ENCODE measurements at places on chromosomes 1 and 21.

DNA sequence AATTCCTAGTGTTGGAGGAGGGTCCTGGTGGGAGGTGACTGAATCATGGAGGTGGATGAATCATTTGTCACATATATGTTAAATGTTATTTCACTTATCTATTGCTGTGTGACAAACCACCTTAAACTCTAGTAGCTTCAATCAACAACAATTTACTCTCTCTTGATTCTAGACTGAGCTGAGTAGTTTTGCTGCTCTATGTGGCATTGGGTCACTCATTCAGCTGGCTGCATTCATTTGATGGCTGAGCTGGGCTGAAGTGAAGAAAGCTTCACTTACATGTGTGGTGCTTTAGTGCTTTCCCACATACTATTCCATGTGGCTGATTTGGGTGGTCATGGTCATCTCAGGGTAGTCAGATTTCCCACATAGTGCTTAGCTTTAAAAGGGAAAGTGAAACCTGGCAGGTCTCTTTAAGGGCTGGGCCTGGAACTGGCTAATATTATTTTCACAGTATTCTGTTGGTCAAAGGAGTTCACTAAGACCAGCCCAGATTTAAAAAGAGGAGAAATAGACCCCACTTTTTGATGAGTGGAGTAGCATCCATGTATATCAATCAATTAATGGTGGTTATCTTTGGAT, 10.5 kb downstream of the DNAH14 start:
- no peak for DNase-seq

- DNase-seq: no peak
Observed at GRCh38 chr1:21284206-21285054, 5.8 kb downstream of the ECE1 start.

DNA sequence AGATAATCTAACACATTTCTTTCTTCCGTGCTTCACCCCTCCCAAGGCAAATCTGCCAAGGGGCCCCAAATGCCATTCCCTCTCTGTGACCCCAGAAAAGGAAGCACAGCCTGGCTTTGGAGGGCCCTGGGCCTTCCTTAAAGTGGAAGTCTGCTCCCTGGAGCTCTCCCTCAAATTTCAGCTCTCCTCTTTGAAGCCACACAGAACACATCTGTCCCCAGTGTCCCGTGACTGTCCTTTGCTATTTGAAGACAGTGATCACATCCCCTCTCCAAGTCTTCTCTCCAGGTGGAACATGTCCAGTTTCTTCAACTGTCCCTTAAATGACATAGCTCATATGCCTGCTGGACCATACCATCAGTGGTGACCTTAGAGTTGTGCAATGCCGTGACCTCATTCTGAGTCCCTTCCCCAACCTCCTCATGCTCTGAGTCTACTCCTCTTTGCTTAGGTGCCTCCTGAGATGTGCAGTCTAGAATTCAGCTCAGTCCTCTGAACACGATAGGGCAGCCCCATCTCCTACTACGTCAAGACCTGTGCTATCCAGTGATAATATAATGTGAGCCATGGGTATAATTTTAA, 18.4 kb upstream of the FOXO6 start:
- no peak for DNase-seq

GRCh38 chr1:172540635-172541034, 7.7 kb downstream of the SUCO start:
- DNase-seq: no peak

DNA sequence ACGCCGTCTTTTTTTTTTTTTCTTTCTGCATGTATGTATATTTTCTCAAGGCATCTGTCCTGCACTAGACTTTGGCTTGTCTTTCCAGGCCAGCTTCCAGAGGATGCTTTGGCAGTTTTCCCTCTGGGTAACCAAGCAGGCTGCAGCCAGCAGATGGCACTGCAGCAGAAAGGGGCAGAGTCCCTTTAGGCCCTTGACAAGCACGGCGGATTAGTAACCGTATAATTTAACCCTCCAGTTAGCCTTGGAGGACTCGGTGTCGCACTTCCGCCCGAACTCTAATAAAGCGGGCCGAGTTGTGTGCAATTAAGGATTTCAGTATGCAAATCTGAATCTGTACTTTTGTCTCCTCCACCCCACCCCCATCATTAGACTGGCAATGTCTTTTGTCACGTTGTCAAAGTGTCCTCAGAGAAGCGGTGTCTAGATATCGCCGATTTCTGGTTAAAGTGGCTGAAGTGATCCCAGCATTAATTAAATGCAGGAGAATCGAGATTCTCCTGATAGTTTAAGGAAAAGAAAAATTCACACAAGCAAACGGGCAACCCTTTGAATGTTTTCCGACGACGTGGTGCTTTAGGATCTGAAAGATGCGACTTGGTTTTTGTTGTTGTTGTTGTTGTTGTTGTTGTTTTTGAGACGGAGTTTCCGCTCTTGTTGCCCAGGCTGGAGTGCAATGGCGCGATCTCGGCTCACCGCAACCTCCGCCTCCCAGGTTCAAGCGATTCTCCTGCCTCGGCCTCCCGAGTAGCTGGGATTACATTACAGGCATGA, 1.1 kb upstream of the TMEM167B start:
- DNase-seq: no peak

GRCh38 chr1:202834771-202835547, 24.2 kb downstream of the PCAT6 start:
- no peak for DNase-seq

DNA sequence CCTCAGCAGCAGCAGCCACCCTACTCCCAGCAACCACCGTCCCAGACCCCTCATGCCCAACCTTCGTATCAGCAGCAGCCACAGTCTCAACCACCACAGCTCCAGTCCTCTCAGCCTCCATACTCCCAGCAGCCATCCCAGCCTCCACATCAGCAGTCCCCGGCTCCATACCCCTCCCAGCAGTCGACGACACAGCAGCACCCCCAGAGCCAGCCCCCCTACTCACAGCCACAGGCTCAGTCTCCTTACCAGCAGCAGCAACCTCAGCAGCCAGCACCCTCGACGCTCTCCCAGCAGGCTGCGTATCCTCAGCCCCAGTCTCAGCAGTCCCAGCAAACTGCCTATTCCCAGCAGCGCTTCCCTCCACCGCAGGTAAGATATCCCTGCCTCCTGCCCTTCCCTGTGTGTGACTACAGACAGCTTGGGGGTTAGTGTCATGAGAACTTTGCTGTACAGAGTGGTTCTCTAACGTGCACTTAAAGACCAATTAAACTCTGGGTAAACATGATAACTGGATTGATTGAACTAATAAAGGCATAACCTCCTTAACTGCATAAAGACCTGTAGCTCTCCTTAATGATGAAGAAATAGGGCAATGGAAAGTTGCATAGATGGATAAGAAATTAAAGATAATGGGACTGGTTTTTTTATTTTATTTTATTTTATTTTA, 35.6 kb downstream of the ARID1A start:
- DNase-seq: no peak

DNA sequence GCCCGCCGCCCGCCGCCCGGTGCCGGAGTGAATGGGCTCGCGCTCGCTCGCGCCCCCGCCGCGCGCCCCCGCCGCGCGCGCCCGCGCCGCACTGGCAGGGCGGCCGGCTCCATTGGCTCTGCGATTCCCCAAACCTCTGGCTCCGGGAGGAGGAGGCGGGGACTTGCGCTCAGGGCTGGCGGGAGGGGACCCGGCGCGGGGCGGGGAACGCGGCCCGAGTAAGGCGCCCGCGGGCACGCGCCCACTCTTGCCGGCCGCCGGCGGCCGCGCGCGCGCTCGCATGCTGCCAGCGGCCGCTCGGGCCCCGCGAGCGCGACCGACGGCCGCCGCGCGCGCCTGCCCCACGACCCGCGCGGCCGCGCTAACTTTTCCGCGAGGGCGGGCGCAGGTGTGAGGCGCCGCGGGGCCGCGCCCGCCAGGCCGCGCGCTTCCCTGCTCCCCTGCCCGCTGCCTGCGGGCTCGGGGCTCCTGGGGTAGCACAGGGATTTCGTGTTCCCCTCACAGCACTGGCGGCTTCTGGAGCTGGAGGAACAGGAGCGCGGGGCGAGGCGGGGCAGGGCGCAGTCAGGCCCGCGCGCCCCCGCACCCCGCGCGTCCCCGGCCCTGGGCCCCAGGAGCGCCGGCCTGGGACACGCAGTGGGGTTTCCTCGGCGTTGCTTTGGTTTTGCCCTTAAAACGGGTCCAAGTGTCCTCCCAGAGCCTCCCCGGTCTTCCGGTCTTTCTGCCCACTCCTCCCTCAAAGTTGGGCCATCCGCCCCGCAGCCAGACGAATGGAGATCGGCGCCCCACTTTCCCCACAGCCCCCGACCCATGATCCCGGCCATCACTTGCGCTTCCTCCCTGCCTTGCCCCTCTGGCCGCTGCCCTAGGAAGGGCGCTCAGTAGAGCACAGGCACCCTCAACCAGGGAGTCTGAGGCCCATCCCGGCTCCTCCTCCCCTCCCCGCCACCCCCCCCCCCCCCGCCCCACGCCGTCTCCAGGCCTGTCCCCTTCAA, 101.5 kb downstream of the CASZ1 start:
- peak; percentile 55 for DNase-seq

- DNase-seq: no peak
Observed at GRCh38 chr1:208879022-208879421, 634.8 kb upstream of the PLXNA2 start.

DNA sequence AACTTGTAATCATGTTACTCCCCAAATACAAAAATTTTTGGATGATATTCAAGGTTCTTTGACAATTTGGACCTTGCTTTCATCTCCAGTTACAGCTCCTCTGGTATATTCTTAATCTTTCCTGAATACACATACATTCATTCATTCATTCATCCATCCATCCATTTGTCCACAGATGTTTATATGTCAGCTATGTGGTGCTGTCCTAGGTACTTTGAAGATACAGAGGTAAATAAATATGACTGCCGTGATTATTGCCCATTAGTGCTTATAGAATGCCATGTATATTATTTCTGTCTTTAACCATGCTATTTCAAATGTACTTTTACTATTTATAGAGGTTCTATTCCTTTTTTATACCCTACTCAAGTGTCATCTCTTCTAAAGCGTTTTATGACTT, 72.1 kb downstream of the SYT14 start:
- DNase-seq: no peak

DNA sequence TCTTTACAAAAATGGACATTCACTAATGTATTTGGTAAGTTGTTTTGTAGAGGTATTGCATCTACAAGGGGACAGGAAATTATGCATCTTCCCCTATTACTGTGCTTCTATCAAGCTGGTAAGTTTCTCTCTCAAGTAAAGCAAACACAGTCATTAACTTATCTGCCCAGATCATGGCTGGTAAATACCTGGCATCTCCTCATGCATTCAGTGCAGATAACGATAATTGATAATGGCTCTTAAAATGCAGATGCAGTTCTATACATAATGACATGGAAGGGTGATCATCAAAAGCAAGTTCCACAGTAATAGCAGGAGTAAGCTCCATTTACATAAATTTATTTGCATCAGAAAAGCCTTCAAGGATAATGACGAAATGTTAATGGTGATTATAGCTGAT, 122.4 kb downstream of the SIPA1L2 start:
- DNase-seq: no peak

DNA sequence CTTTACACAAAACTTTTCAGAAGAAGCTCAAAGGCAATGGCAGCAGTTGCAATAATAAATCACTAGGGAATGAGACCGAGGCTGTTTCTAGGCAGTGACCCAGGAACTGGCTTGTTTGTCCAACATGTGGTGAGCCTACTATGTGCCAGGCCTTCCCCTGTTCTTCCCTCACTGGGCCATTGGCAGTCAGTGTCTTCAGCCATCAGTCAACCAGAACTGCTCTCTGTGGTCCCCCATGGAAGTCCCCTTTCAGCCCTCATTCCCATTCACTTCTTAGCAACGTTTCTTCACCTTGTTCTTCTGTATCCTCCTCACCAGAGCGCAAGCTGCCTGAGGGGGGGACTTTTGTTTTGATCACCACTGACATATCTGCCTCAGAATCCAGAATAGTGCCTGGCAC, 274.1 kb downstream of the RRAGC start:
- DNase-seq: no peak

GRCh38 chr1:201015551-201016091, 7.9 kb downstream of the KIF21B start:
- DNase-seq: no peak
